ENCODE measurements at places on chromosomes 6 and 20. TPM values are rescaled to one million over a fixed set of nuclear protein-coding genes. Genes with fewer than 3 reads are reported as not detected.

GRCh38 chr6:12012038-12012557 is at the start of gene HIVEP1:
Gene HIVEP1, plus strand, starts transcription at chr6:12012312. Its CDS starts 3,317 bp downstream, at chr6:12015629.
- peak; percentile 42 for DNase-seq

DNA sequence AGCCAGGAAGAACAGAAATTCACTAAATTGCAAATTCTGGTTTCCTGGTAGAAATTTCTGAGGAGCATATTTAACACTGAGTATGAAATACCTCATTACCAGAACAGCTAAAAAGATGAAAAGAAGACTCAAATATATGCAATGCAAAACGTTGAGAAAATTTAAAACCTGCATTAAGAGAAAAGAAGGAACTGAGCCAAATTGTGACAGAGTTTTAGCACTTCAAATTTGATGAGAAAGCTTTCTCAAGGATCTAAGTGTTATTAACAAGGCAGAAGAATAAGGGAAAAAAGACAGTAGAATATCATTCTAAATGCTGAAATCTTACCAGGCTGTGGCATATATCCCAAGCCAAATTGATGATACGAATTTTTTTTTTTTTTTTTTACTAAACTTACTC is 443.0 kb downstream of the COL12A1 start:
- DNase-seq = no peak

- DNase-seq = peak; percentile 38
Observed at GRCh38 chr6:73586416-73586974, 65.7 kb upstream of the EEF1A1 start.

DNA sequence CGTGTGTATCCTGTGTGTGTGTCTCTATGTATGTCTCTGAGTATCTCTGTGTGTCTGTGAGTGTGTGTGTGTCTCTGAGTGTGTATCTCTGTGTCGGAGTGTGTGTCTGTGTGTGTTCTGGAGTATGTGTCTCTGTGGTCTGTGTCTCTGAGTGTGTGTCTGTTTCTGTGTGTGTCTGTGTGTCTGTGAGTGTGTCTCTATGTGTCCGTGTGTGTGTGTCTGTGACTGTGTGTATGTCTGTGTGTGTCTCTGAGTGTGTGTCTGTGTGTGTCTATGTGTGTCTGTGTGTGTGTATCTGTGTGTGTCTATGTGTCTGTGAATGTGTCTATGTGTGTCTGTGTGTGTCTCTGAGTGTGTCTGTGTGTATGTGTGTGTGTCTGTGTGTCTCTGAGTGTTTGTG is 73.4 kb downstream of the SRC start:
- DNase-seq = no peak

Gene HTR1B
- not detected for polyA plus RNA-seq

Gene PRPH2
- polyA plus RNA-seq = 2.4 TPM

GRCh38 chr6:136969930-136970329 is 47.8 kb downstream of the SLC35D3 start:
- DNase-seq = no peak

DNA sequence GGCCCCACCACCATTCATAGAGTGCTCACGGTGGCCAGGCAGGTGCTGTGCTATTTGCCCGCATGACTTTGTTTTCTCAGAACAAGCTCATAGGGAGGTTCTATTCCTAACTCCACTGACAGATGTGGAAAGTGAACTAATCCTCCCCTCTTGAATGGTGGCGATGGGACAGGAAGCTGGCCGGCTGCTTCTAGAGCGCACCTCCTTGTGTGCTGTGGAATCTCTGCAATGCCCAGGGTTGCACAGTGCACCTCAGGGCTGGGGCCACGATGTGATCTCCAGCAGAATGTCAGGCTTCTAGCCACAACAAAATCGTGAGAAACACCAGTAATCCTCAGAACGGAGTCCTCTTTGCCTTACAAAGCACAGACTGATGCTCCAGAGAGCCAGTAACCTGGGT is 53.8 kb upstream of the SLC22A23 start:
- DNase-seq = no peak

DNA sequence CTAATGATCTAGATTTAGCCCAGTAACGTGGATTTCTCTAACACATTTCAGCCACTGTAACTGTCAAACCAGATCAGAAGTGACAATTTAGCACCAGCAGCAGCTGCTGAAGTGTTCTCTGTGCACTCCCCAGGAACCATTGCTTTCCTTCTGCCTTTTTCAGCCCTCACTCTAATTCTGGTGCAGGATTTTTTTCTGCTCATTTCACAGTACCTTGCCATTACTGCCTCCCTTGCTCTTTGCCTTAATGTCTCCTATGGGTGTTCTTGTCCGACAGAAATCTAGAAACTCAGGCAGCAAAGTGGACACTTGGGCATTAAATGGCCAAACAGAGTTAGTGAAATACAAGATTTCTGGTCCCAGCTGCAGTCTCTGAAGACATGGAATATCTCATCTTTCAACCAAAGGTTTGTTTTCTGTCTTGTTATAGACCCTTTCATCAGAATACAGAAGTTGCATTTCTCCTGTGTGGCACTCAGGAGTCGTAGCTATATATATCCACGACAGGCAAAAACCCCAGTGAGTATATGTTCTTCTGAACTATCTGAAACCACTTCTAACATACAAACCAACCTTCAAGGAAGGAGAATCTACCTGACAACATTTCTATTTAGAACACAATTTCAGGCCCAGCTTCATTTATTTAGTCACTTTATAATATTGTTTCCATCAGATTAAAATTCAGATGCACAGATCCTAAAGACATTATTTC is 92.9 kb downstream of the THEMIS start:
- DNase-seq = no peak

- no peak for DNase-seq
Observed at GRCh38 chr6:136987526-136987925, 57.2 kb downstream of the IL20RA start.

DNA sequence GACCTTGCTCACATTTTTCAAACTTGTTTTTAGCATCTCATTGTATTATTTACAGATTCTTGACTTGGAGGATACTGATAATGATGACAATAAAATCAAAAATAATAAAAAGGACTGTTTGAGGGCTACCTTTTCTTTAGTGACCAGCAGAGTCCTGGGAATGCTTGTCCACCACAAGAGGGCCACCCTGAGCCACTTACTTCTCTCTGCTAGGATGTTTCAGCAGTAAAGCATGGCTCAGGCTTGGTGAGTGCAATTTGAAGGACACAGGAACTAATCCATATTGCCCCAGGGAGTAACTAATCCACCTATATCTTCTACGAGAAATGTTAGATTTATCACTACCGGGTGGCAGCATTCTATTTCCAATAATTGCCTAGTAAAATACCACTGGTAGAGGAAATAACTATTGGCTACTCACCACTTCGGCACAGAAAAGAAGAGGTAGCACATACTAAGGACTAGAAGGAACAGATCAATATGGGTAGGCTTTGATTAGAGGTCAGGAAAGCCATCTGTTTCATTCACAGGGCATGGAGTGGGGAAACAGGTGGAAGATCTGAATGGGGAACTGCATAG is 5.8 kb upstream of the KIAA0408 start:
- DNase-seq = peak; percentile 73

GRCh38 chr6:155340464-155341129 is 26.3 kb upstream of the TFB1M start:
- no peak for DNase-seq

- no peak for DNase-seq
Observed at GRCh38 chr6:131083687-131084086, 20.6 kb upstream of the EPB41L2 start.

- DNase-seq = no peak
Observed at GRCh38 chr20:38842558-38842981, 37.1 kb downstream of the PPP1R16B start.

- no peak for DNase-seq
Observed at GRCh38 chr6:107656401-107656800, 166.5 kb downstream of the SOBP start.

DNA sequence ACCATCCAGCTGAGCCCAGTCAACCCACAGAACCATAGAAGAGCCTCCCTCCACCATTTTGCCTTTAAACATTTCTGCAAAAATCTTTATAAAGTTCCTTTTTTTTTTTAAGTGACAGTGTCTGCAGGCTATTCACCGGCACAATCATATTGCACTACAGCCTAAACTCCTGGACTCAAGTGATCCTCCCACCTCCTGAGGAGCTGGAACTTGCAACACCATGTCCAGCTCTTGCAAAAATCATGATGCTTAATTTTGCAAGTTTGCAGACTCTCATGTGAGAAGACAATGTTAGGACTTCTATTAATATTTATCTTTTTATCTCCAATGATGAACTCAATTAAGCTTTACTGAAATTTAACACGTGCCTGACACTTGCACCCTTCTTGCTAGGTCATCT is 88.8 kb downstream of the INSM1 start:
- no peak for DNase-seq

- DNase-seq = no peak
Observed at GRCh38 chr6:170082067-170082466, 208.8 kb downstream of the DLL1 start.

GRCh38 chr6:166679566-166679965 is 52.5 kb upstream of the RPS6KA2 start:
- no peak for DNase-seq

GRCh38 chr20:60857708-60858107 is 394.4 kb upstream of the CDH4 start:
- peak; percentile 34 for DNase-seq

Gene ZHX3
- 9.3 TPM for polyA plus RNA-seq

- DNase-seq = no peak
Observed at GRCh38 chr6:117272032-117272866, 6.9 kb downstream of the VGLL2 start.

DNA sequence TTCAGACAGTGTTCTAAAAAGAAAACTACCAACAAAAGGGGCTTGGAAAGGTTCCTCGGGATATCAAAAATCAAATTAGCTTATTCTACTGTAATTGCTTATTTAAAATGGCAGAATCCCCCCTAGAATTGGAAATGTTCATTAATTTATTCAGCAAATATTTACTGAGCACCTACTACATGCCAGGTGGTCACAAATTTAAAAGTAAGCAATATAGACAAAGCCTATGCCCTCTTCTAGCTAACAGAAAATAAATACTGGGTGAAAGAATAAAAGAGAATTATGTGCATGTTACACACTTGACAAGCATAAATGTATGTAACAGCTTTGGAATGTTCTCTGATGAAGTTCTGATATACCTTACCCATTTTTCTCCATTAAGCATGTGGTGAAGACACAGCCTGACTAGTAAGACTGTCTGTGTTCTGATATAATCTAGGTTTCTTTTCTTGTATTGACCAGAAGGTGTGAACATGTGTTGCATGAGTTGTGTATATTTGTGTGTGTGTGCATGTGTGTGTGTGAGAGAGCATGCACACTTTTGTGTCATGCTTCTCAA is 606.7 kb upstream of the CITED2 start:
- DNase-seq = no peak

GRCh38 chr6:92376691-92377090 is 1042.7 kb downstream of the EPHA7 start:
- peak; percentile 38 for DNase-seq

- no peak for DNase-seq
Observed at GRCh38 chr6:84448331-84448730, 220.9 kb upstream of the CEP162 start.

DNA sequence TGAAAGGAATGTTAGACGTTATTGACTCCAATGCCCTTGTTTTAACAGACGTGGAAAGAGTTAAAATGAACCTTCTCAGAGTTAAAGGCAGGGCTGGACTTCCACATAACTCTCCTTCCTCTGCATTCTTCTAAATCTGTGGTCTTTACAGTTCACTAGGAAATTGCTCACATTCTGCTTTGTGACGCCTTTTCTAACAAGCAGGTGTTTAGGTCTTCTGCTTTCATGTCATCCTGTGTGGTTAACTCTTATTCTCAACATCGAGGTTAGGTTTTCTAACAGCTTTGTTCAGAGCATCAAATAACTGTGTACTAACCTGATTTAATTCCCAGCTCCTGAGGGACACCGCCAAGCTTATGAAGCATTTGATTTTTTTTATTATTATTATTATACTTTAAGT is 81.3 kb upstream of the NT5E start:
- DNase-seq = no peak

DNA sequence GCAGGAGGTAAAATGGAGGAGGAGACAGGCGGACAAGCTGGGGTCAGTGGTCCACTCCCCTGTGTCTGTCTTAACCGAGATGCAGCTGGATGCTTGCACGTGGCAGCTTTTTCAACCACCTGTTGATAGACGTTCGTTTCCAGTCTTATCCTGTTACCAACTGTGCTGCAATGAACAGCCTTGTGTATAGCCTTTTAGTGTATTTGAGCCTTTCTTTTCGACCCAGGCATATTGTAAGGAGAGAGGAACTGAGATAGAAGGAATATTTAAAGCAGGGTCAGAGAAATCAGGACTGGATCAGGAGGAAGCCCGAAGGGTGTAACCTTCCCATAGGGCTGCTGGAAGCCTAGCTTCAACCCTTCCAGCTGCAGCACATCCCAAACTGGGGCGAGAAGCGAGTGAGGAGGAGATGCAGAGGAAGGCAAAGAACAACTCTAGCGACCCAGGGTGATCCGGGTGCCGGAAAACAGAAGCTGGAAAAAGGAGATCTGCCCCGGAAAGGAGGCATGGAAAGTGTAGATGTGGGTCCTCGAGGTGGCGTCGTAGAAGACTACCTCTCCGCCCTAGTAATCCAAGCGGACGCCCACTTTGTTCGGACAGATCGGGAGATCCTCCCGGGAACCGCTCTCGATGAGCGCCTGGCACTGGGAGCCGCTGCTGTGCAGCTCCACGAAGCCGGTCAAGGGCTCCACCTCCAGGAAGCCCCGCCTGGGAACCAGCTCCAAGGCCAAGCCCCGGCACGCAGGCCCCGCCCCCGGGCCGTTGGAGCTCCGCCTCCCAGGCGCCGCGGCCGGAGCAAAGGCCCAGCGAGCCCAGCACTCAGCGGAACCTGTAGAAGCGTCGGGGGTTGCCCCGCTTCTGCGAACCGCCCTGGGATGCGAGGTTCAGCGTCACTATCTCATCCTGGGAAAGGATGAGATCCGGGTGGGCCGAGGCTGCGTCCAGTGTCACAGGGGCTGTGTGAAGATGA is 11.2 kb downstream of the TRIM31 start:
- DNase-seq = peak; percentile 70

Gene HCRTR2
- polyA plus RNA-seq = not detected

DNA sequence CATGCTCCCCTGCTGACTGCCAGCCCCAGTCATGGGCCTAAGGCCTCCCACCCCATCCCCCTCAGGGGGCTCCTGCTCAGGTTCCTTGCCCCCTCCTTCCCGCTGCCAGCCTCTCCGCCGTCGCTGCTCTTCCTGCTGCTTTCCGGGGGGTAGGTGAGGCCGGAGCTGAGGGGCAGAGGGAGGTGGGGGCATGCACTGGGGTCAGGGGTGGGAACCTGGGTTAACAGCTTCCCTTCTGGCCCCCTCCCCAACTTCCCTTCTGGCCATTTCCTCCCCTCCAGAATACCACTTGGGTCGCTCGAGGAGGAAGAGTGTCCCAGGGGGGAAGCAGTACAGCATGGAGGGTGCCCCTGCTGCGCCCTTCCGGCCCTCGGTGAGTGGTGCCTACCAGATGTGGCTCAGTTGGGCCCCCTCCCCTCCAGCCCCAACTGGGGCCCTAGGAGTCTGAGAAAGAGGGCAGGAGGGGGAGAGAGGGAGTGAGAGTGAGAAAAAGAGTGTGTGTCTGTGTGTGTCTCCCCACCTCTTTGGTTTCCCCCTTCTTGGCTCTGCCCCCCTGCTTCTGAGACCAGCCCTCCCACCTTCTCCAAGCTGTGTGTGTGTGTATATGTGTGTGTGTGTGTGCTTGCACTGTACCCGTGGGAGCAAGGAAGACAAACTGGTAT is 12.1 kb downstream of the SYNGAP1 start:
- no peak for DNase-seq

Data from muscle of back (tissue), 13 donors.